HCEC 1CT (cell line): ENCODE measurements at places on chromosomes 16 and 17.

GRCh38 chr17:82704886-82705285, 6.4 kb upstream of the RAB40B start:
- no peak for DNase-seq

GRCh38 chr16:56769677-56770076, 39.7 kb downstream of the NUP93 start:
- no peak for DNase-seq

- DNase-seq, result peak; percentile 27
Observed at GRCh38 chr17:7838090-7839075, 4.4 kb downstream of the KDM6B start.

DNA sequence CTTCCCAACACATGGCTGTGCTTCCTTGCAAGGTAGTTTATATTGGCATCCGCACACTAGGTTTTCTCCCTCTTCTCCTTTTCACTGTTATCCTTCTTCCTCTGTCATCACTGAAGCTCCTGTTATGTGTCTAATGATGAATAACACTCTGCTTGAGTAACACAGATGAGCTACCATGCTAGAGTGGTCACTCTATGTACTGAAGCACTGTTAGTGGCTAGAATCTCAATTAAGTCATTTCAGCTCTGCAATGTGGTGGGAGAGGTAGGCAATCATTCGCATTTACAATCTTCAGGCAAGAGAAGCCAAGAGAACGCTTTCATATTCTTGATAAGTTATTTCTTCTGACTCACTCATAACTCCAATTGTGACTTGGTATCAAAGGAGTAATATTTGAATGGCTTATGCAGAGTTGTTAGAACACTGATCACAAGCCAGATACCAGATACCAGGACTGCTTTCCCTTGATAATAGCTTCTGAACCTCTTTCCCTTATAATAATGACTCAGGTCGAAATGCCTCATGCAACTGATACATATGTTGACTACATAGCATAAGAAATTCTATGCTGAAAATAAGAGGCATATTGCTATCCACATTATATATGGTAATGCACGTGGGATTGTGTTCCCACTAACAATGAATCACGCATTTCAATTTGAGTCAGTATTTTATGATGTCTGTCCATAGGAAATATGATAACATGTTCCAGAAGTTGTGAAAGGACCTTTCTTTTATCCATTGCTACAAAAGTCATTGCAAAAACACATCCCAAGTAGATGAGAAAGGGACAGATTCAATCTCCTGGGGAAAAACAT, 158.0 kb upstream of the HS3ST3A1 start:
- DNase-seq, result peak; percentile 28

- DNase-seq, result no peak
Observed at GRCh38 chr16:23114131-23114904, 34.9 kb downstream of the USP31 start.

DNA sequence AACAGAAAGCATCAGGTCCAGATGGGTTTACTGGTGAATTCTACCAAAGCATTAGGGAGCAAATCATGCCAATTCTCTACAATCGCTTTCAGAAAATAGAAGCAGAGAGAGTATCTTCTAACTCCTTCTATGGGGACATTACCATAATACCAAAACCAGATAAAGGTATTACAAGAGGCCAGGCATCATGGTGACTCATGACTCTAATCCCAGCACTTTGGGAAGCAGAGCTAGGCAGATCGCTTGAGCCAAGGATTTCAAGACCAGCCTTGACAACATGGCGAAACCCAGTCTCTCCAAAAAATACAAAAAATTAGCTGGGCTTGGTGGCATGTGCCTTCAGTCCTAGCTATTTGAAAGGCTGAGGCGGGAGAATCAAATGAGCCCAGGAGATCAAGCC, 23.0 kb downstream of the HBQ1 start:
- DNase-seq, result no peak

DNA sequence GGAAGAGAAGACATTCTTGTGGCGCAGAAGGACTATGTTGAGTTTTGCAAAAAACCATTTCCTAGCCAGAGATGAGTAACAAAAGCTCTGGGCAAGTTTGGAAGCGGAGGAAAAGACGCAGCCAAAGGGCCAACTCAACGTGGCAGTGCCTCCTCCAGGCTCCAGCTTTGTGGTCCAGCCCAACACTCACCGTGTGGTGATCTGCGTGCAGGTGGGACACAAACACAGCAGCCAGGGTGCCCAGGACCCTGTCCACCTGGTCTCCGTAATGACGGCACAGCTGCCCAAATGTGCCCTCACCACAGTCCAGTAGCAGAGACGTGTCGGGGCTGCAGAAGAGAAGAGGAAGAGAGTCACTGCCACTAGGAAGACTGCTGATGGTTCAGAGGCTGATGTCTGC, 21.5 kb downstream of the ELAC2 start:
- DNase-seq, result no peak

GRCh38 chr17:16013943-16014407, 14.4 kb downstream of the TTC19 start:
- peak; percentile 87 for DNase-seq

DNA sequence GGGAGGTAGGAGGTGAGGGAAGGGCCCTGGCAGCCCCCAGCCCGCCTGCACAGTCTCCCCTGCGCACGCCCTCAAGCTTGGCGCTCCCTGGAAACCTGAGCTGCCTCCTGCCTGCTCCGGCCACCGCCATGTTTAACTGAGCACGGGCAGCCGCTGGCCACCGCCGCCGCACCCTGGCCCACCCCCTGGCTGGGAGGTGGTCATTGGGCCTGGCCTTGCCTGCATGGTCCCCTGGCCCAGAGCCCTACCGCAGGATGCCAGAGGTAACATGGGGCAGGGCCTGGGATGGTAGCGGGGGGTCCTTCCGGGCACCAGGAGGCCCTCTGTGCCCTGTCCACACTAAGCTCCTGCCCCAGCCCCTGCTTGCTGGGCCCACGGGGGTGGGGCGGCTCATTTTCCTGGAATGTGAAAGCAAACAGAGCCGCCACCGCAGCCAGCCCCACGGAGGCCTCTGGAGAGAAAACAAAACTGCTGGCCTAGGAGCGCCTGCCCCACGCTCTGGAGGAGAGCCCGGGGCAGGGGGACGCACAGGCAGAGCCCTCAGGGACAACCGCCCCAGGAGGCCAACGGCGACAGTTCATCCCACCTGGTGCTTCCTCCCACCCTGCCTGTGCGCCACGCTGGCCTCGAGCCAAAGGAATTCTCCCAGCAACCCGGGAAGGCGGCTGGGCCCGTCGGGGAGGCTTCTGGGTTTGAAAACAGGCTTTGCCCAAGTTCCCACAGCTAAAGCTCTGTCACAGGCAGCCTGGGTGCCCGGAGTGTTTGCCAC, 8.9 kb downstream of the NHERF2 start:
- DNase-seq, result peak; percentile 73

- DNase-seq, result no peak
Observed at GRCh38 chr17:43645765-43646481, 15.8 kb downstream of the MEOX1 start.

GRCh38 chr16:1125471-1125870, 27.4 kb upstream of the CACNA1H start:
- no peak for DNase-seq

DNA sequence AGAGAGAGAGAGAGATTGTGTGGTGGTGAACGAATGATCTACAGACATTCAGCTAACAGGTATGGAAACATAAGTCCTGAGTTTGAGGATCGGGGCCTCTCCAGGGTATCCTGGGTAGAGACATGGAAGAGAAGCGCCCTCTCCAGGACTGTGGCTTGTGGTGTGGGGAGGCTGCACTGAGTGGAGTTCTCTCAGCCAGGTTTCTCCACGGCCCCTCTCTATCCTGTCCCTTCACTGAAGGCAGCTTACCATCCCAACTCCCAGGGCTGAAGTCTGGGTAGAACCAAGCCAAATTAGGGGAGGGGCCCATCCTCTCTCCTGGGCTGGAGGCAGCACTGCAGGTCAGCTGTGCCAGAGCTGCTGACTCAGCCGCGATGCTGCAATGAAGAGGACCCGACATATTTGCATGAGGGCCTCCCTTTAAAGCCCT, 6.2 kb downstream of the C1QL1 start:
- DNase-seq, result no peak
